Thoracic aorta (tissue), 2 donors: ENCODE measurements at places on chromosomes 6 and 20.

DNA sequence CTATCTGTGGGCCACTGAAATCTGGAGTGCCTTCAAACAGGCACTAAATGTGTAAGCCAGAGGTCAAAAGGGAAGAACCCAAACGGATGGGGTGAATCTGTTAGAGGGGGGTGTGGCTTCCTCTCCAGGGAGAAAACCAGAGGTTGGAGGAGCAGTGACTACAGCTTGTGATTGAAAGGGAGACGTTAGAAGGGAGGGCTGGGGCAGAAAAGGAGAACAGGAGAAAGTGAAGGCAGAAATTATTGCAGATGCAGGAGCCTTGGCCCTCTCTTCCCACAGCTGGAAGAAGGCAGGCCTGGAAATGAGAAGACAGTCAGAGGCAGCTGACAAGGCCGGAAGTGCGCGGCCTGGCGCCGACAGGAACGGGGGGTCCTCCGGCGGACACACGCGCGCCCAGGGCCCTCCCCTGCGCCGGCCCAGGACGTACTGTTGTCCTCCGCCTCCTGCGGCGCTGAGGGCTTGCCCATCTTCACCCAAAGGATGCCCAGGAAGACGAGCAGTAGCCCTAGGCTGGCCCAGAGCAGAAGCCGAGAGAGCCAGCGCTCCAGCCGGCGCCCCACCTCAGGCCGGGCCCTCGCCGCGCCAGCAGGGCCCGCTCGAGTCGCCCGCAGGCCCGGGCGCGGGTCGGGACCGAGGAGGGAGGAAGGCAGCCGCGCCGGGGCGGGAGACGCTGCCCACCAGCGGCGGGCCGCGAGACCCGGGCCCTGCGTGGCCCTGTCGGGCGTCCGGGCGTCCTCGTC, 806 bp downstream of the LEMD2 start:
- H3K27ac ChIP-seq = peak overlapping the region; percentile 95
- peaks cover 14% of the 10 kb centered on the region for H3K36me3 ChIP-seq
- peak overlapping the region; percentile 88 for H3K4me3 ChIP-seq

GRCh38 chr6:21144928-21145327, 448.6 kb upstream of the SOX4 start:
- no peak for DNase-seq
- no peak overlapping the region for H3K4me3 ChIP-seq
- no peaks in the 10 kb centered on the region for H3K27me3 ChIP-seq
- H3K36me3 ChIP-seq = no peaks in the 10 kb centered on the region

DNA sequence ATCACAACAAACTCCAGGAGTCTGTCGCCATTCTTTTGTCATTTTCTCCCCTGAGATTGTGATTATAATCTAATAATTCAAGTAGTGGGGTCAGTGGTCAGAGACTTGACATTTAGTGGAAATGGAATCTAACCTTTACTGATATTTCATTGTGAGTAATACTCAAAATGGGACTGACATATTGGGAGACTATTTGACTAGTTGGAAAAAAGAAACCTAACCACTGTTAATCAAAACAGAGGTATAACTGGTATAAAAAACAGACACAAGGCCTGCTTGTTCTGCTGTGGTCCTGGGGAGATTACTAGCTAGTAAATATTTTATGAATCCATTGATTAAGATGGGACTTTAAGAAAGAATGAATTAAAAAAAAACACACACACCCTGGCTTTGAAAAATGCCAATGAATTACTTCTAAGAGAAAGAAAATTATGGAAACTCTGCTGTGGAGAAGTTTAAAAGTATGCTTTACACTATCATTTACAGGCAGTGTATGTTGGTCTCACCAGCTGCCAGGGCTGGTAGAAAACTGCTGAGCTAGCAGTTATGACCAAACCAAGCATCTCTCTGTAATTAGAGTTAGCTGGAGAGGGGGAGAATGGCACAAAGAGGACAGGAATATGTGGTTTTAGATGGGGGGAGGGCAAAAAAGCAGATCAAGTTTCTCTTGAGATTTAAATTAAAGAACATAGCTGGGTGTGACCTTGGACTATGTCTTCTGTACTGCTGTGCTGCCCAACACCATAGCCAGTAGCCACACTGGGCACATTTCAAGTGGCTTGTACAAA, 103.7 kb downstream of the FYN start:
- H3K4me1 ChIP-seq = no peaks in the 10 kb centered on the region
- no peaks in the 10 kb centered on the region for H3K36me3 ChIP-seq
- H3K27ac ChIP-seq = no peak overlapping the region
- no peak overlapping the region for H3K4me3 ChIP-seq

- no peaks in the 10 kb centered on the region for H3K4me1 ChIP-seq
- DNase-seq = no peak
- H3K27me3 ChIP-seq = no peaks in the 10 kb centered on the region
- no peak overlapping the region for H3K27ac ChIP-seq
These were observed 54.3 kb upstream of the SLC2A12 start for GRCh38 chr6:134106702-134107101.

DNA sequence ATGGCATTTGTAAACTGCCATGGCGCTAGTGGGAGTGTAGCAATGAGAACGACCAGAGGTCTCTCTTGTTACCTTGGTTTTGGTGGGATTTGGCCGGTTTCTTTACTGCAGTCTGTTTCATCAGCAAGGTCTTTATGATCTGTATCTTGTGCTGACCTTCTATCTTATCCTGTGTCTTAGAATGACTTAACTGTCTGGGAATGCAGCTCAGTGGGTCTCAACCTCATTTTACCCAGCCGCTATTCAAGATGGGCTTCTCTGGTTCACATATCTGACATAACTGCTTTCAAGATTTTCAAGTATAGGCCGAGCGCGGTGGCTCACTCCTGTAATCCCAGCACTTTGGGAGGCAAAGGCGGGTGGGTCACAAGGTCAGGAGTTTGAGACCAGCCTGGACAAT, 1.9 kb upstream of the SFT2D1 start:
- no peak for DNase-seq
- H3K27me3 ChIP-seq = no peaks in the 10 kb centered on the region
- H3K4me3 ChIP-seq = no peak overlapping the region
- peaks cover 34% of the 10 kb centered on the region for H3K4me1 ChIP-seq
- no peaks in the 10 kb centered on the region for H3K36me3 ChIP-seq

DNA sequence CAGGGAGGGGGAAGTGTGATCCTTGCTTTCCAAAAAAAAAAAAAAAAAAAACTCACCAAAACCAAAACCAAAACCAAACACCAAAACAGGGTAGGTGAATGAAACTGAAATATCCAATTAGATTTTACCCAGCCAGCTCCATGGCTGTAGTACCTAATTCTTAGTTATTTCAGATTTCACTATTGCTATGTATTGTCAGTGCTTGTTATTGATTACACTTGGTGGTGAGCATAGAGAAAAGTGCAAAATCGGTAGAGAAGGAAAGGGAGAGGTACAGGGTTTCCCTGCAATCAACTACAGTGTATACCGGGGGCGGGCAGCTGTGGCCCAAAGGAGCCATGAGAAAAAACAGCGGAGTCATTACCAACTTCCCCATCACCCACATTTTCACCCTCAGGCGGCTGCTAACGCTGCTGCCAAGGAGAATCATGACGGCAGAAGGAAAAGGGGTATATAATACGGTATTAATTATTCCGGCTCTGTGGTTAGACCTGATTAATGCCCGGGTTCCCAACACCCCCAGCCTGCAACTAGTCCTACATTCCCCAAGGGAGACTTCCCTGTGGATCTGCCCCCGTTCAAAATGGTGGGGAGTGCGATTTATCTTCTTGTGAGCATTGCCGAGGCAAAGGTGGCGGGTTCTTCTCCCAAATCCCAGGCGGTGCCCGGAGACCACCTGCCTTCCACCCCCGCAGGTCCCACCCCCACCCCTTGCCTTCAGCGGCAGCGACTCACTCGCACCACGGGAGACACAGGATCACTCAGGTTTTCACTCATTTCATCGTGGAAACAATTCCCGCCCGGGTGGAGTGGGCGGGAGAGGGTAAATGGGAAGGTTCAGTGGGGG, at the start of gene C6orf62:
C6orf62 (minus strand) TSS at position 30 of the 847 bp plus-strand sequence. CDS start 486 bp downstream, outside the sequence.
- H3K36me3 ChIP-seq = peaks cover 7% of the 10 kb centered on the region
- H3K4me1 ChIP-seq = peaks cover 35% of the 10 kb centered on the region
- peak within 1 kb of the TSS; percentile 98 for H3K4me3 ChIP-seq
- no peaks in the 10 kb centered on the region for H3K27me3 ChIP-seq
- H3K27ac ChIP-seq = peak within 1 kb of the TSS; percentile 100

- H3K4me3 ChIP-seq = no peak overlapping the region
- H3K36me3 ChIP-seq = no peaks in the 10 kb centered on the region
- DNase-seq = no peak
- H3K27ac ChIP-seq = no peak overlapping the region
These were observed 9.1 kb upstream of the BPIFA2 start for GRCh38 chr20:33158637-33159385.

DNA sequence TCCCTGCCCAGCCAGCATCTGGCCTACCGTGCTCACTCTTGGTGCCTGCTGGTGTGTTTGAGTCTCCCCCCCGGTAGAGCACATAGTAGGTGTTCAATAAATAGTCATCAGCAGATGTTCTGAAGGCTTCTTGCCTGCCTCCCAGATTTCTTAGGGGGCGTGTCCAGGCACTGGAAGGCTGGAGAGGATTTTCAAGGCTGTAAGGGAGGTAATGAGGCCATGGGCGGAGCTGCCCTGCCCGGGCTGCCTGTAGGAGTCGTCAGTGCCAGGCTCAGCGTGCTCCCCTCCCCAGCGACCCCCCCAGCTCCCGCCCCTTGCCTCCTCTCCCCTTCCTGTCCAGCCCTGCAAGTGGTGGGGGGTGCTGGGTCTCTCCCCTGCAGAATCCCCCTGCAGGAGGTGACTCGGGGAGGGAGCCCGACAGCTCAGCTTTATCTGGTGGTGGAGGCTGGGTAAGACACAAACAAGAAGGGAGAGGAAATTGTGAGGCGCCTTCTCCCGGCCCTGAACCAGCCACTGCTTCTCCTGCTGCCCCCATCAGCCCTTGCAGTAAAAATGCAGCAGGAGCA, 55.9 kb downstream of the BCAS4 start:
- H3K27me3 ChIP-seq = no peaks in the 10 kb centered on the region
- H3K4me1 ChIP-seq = peaks cover 12% of the 10 kb centered on the region
- H3K36me3 ChIP-seq = no peaks in the 10 kb centered on the region
- no peak overlapping the region for H3K27ac ChIP-seq

GRCh38 chr6:41072836-41073202, at the start of gene NFYA:
Gene NFYA (plus strand): TSS chr6:41072974. CDS start chr6:41079090, 6,116 bp downstream.
- no peaks in the 10 kb centered on the region for H3K27me3 ChIP-seq
- peak within 1 kb of the TSS; percentile 83 for H3K4me3 ChIP-seq
- H3K36me3 ChIP-seq = no peaks in the 10 kb centered on the region
- DNase-seq = peak; percentile 97
- peak within 1 kb of the TSS; percentile 97 for H3K27ac ChIP-seq

GRCh38 chr20:64047046-64047389, 2.4 kb downstream of the SOX18 start:
- H3K27me3 ChIP-seq = no peaks in the 10 kb centered on the region
- H3K4me3 ChIP-seq = peak overlapping the region; percentile 31
- H3K4me1 ChIP-seq = peaks cover 4% of the 10 kb centered on the region
- no peak overlapping the region for H3K27ac ChIP-seq
- H3K36me3 ChIP-seq = no peaks in the 10 kb centered on the region
- DNase-seq = no peak

DNA sequence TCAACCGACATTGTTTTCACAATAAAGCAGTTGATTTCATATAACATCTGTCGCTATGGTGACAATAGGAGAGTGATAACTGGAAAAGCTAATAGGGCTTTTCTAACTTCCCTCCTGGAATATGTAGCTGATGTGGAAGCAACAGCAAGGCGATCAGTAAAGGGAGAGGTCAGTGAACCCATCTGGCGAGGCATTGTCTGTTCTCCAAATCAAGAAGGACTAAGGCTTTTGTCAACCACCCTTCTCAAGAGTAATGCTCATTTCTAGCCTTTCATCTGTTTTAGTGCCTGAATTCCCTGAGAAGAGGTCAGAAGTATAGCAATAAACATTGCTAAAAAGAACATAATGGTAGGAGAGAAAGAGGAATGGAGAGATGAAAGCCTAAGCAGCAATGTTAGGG, 201.3 kb downstream of the AKAP7 start:
- H3K36me3 ChIP-seq = no peaks in the 10 kb centered on the region
- H3K4me3 ChIP-seq = no peak overlapping the region
- no peak for DNase-seq
- no peaks in the 10 kb centered on the region for H3K27me3 ChIP-seq
- no peaks in the 10 kb centered on the region for H3K4me1 ChIP-seq
- H3K27ac ChIP-seq = no peak overlapping the region

- H3K27me3 ChIP-seq = no peaks in the 10 kb centered on the region
- no peak overlapping the region for H3K4me3 ChIP-seq
- no peaks in the 10 kb centered on the region for H3K36me3 ChIP-seq
- no peak for DNase-seq
- H3K4me1 ChIP-seq = no peaks in the 10 kb centered on the region
- no peak overlapping the region for H3K27ac ChIP-seq
These were observed 123.3 kb upstream of the CDH4 start for GRCh38 chr20:61128701-61129269.

- no peaks in the 10 kb centered on the region for H3K27me3 ChIP-seq
- DNase-seq = no peak
- no peaks in the 10 kb centered on the region for H3K36me3 ChIP-seq
- H3K4me1 ChIP-seq = no peaks in the 10 kb centered on the region
- H3K27ac ChIP-seq = no peak overlapping the region
These were observed 442.3 kb downstream of the CDC5L start for GRCh38 chr6:44829836-44830235.

GRCh38 chr6:69362209-69362608, 434.6 kb downstream of the LMBRD1 start:
- no peaks in the 10 kb centered on the region for H3K36me3 ChIP-seq
- no peaks in the 10 kb centered on the region for H3K27me3 ChIP-seq
- H3K4me3 ChIP-seq = no peak overlapping the region
- H3K4me1 ChIP-seq = no peaks in the 10 kb centered on the region
- DNase-seq = no peak
